ENCODE measurements at places on chromosomes 3 and 15.

GRCh38 chr3:72115307-72115706, 330.4 kb upstream of the PROK2 start:
- H3K4me1 ChIP-seq = no peaks in the 10 kb centered on the region
- no peaks in the 10 kb centered on the region for H3K27me3 ChIP-seq
- no peak overlapping the region for H3K4me3 ChIP-seq
- H3K27ac ChIP-seq = no peak overlapping the region
- H3K36me3 ChIP-seq = no peaks in the 10 kb centered on the region

DNA sequence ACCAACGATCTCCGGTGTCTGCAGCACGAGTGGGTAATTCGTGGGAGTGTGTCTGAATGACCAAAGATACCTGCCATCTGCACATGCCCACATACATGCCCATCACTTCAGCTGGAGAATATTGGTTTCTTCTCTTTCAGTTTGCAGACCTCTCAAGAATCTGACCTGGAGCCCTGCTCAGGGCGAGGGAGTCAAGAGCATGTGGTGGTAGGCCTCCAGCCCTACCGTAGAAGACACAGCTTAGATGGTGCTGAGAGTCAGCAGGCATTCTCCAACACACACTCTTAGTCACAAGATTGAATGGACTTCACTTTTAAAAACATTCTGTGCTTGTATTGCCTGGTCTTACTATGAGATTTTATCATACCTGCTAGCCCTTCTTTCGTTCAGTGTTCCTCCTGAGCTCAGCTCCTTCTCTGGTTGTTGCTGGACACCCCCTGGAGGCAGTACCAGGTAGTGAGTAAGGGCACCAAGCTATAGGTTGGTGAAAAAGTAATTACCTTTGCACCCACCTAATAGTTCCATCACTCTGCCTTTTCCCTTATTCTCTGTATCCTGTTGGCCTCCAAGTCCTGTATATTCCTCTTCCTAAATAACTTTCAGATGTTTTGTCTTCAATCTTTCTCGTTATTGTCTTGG, 252.0 kb downstream of the CACNA2D3 start:
- H3K4me1 ChIP-seq = no peaks in the 10 kb centered on the region
- no peaks in the 10 kb centered on the region for H3K27me3 ChIP-seq
- no peak for DNase-seq
- H3K36me3 ChIP-seq = no peaks in the 10 kb centered on the region
- H3K4me3 ChIP-seq = no peak overlapping the region

DNA sequence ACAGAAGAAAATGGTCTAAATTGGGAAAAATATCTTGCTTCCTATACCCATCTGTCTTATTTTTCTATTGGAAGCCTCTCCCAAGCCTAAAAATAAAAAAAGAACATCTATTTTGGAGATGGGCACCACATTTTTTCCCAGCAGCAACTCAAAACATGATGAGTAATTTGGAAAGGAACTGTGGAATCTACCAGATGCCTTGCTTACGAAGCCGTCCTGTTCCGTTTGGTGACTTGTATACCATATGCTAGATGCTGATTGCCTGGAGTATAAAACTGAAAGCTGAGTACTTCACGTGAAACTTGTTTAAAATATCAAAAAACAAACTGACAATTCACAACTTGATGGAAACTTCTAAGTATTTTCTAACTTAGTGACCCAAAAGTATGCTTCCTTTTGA, 491.0 kb downstream of the ROBO2 start:
- no peak overlapping the region for H3K4me3 ChIP-seq
- H3K4me1 ChIP-seq = no peaks in the 10 kb centered on the region
- H3K27me3 ChIP-seq = no peaks in the 10 kb centered on the region
- DNase-seq = no peak
- no peak overlapping the region for H3K27ac ChIP-seq
- no peaks in the 10 kb centered on the region for H3K36me3 ChIP-seq

GRCh38 chr15:92315144-92315543, 78.5 kb upstream of the ST8SIA2 start:
- H3K4me3 ChIP-seq = no peak overlapping the region
- no peak for DNase-seq
- H3K36me3 ChIP-seq = no peaks in the 10 kb centered on the region
- H3K27ac ChIP-seq = no peak overlapping the region
- no peaks in the 10 kb centered on the region for H3K4me1 ChIP-seq

- H3K4me1 ChIP-seq = no peaks in the 10 kb centered on the region
- no peaks in the 10 kb centered on the region for H3K36me3 ChIP-seq
- H3K27me3 ChIP-seq = no peaks in the 10 kb centered on the region
- DNase-seq = no peak
- no peak overlapping the region for H3K4me3 ChIP-seq
Observed at GRCh38 chr3:110077093-110077492, 739.7 kb upstream of the DPPA4 start.

DNA sequence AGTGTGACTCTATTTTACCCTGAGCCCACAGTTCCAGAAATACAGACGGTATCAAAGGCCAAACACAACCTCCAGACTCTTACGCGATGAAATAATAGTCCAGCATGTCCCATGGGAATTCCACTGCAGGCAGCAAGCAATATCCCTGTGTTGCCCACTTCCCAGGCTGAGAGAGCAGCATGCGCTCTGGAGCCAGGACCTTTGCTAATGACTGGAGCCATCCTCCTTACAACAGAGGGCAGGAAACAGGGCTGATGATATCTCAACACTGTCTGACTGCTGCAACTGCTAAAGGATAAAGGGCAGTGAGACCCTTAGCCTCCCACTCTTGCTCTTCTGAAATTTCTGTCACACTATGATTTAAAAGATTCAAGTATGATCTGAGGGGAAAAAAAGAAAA, 34.8 kb downstream of the MCF2L2 start:
- H3K4me3 ChIP-seq = no peak overlapping the region
- no peaks in the 10 kb centered on the region for H3K36me3 ChIP-seq
- DNase-seq = no peak
- H3K27ac ChIP-seq = no peak overlapping the region
- peaks cover 4% of the 10 kb centered on the region for H3K27me3 ChIP-seq

DNA sequence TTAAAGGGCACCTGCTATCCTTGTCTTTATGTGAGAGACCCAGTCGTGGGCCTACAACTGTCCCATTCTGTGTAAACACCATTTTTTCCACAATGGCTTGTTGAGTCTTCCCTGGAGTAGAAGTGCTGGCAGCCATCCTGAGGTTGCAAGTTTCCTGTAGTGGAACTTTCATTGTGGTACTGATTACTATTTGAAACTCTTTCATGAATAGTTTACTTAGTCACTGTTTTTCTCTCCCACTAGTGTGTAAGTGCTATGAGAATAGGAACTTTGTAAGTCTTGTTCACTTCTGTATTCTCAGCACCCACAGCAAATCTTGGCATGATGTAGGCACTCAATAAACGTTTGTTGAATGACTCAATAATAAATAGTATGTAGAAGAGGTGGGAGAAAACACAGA, 48.6 kb downstream of the RARB start:
- no peak for DNase-seq
- no peaks in the 10 kb centered on the region for H3K4me1 ChIP-seq
- H3K36me3 ChIP-seq = no peaks in the 10 kb centered on the region
- peaks cover 1% of the 10 kb centered on the region for H3K27me3 ChIP-seq

GRCh38 chr3:195761123-195761566, 40.4 kb downstream of the MUC20 start:
- no peak overlapping the region for H3K27ac ChIP-seq
- H3K27me3 ChIP-seq = peaks cover 27% of the 10 kb centered on the region
- H3K4me1 ChIP-seq = peaks cover 7% of the 10 kb centered on the region
- H3K4me3 ChIP-seq = no peak overlapping the region

DNA sequence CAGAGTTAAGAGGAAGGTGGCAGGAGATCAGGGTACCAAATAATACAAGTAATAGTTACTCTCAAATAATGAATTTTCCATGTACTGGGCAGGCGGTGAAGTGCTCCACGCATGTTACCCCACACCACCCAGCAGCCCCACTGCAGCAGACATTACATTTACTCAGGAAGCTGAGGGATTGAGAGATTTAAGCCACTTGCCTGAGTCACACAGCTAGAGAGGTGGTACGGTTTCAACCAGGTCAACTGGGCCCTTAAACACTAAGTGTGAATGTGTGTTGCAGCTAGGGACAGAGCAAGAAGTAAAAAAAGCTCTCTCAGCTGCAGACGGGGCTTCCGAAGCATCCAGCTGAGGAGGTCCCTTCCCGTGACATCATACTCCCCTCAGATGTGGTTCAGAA, 91.3 kb downstream of the PRICKLE2 start:
- H3K4me1 ChIP-seq = no peaks in the 10 kb centered on the region
- H3K27me3 ChIP-seq = peaks cover 3% of the 10 kb centered on the region
- no peak overlapping the region for H3K4me3 ChIP-seq
- no peak for DNase-seq

GRCh38 chr3:81592101-81592500, 169.3 kb downstream of the GBE1 start:
- H3K4me1 ChIP-seq = peaks cover 2% of the 10 kb centered on the region
- H3K36me3 ChIP-seq = peaks cover 3% of the 10 kb centered on the region
- no peak overlapping the region for H3K4me3 ChIP-seq
- H3K27me3 ChIP-seq = no peaks in the 10 kb centered on the region
- no peak overlapping the region for H3K27ac ChIP-seq
- DNase-seq = no peak

DNA sequence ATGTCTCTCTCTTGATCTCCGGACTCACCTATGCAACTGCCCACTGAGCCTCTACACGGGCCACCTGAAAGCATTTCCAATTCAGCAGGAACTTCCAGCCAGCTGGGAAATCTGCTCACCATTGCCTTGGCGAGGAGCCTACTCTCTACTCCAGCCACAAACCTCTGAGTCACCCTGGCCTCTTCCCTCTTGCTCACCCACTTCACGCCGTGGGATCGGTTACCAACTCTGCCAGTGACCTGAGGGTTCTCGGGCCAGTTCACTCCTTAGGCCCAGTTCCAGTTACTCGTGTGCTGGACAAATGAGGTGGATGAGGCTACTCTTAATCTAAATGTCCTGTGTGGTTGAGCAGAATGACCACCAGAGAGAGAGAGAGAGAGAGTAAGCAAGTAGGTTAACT, 70.1 kb downstream of the CEMIP start:
- no peak overlapping the region for H3K4me3 ChIP-seq
- H3K36me3 ChIP-seq = no peaks in the 10 kb centered on the region
- no peaks in the 10 kb centered on the region for H3K4me1 ChIP-seq
- no peak for DNase-seq
- no peak overlapping the region for H3K27ac ChIP-seq

GRCh38 chr3:45993421-45994027, 2.1 kb downstream of the FYCO1 start:
- peaks cover 63% of the 10 kb centered on the region for H3K4me1 ChIP-seq
- peak overlapping the region; percentile 69 for H3K4me3 ChIP-seq
- peak; percentile 81 for DNase-seq
- H3K27me3 ChIP-seq = peaks cover 7% of the 10 kb centered on the region
- H3K36me3 ChIP-seq = peaks cover 30% of the 10 kb centered on the region

DNA sequence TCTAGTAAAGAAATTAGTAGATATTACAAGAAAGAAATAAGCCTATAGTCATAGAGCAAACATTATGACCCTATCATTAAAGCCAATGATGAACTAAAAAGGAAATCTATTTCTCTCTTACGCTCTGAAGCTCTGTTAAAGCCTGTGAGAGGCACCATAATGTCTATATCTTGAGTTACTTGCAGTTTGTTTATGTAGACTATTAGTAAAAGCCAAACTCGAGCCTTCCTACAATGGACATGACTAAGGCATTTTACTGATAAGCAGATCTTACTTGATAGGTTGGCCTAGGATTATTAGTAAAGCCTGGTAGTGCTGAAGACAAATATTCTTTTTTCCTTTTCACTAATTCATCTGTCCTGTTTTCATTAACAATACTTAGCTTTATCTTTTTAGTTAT, 32.7 kb downstream of the LRRC3B start:
- H3K36me3 ChIP-seq = no peaks in the 10 kb centered on the region
- no peaks in the 10 kb centered on the region for H3K27me3 ChIP-seq
- H3K4me1 ChIP-seq = no peaks in the 10 kb centered on the region
- DNase-seq = no peak
- H3K27ac ChIP-seq = no peak overlapping the region
- no peak overlapping the region for H3K4me3 ChIP-seq

- H3K27me3 ChIP-seq = no peaks in the 10 kb centered on the region
- no peak overlapping the region for H3K4me3 ChIP-seq
- H3K36me3 ChIP-seq = peaks cover 66% of the 10 kb centered on the region
Observed at GRCh38 chr3:121667333-121667732, 6.6 kb upstream of the HCLS1 start.

- no peak overlapping the region for H3K4me3 ChIP-seq
- H3K27me3 ChIP-seq = no peaks in the 10 kb centered on the region
- H3K27ac ChIP-seq = no peak overlapping the region
- no peak for DNase-seq
Observed at GRCh38 chr15:47246317-47246716, 471.0 kb upstream of the SEMA6D start.

DNA sequence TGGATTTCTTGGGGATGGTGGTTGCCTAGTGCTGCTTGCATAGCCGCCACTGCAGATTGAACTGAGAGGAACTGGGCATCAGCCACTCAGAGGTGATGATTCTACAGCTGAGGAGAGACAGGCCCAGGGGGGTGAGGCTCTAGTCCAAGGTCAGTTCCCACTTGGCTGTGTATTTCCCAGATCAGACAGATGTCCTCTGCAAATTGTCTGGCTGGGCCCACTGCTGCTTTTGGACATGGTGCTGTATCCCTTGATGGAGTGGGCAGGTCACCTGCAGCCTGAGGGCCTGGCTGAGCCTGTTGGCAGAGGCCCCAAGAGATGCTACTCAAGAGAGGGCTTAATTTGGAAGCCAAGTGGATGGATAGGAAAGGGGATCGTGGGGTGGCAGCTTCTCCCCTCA, 124.5 kb upstream of the CTDSPL start:
- H3K27me3 ChIP-seq = peaks cover 5% of the 10 kb centered on the region
- no peak for DNase-seq
- no peaks in the 10 kb centered on the region for H3K36me3 ChIP-seq
- H3K4me3 ChIP-seq = no peak overlapping the region
- no peak overlapping the region for H3K27ac ChIP-seq

GRCh38 chr15:75925440-75925839, 21.8 kb downstream of the FBXO22 start:
- H3K4me3 ChIP-seq = no peak overlapping the region
- H3K27ac ChIP-seq = no peak overlapping the region
- H3K27me3 ChIP-seq = no peaks in the 10 kb centered on the region
- peaks cover 28% of the 10 kb centered on the region for H3K36me3 ChIP-seq
- H3K4me1 ChIP-seq = peaks cover 36% of the 10 kb centered on the region

DNA sequence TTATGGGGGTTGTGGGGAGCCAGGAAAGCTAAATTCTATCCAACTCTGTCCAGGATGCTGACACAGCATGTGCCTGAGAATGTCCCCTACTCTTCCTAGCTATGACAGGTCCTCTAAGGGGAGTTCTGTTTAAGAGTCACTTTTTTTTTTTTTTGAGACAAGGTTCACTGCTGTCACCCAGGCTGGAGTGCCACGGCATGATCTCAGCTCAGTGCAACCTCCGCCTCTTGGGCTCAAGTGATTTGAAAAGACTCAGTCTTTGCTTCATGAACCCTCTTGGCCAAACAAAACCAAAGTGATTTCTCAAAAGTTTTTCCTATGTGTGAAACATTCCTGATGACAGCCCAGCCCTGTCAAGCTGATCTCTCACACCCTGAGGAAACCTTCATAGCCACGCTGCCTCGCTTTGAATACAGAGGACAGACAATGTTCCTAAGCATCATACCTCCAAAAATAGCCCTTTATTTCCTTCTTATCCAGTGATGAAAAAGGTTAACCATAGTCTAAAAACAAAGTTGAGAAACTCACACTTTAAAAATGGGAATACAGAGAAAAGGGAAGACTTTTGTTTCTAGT, 105.5 kb upstream of the PROK2 start:
- H3K4me3 ChIP-seq = no peak overlapping the region
- no peak for DNase-seq
- H3K36me3 ChIP-seq = no peaks in the 10 kb centered on the region
- H3K27ac ChIP-seq = no peak overlapping the region
- peaks cover 27% of the 10 kb centered on the region for H3K27me3 ChIP-seq
